ENCODE measurements at places on chromosomes 2 and 18. TPM values are rescaled to one million over a fixed set of nuclear protein-coding genes. Genes with fewer than 3 reads are reported as not detected.

Gene ZAP70
- total RNA-seq, result not detected

Gene POTEI
- not detected for total RNA-seq

DNA sequence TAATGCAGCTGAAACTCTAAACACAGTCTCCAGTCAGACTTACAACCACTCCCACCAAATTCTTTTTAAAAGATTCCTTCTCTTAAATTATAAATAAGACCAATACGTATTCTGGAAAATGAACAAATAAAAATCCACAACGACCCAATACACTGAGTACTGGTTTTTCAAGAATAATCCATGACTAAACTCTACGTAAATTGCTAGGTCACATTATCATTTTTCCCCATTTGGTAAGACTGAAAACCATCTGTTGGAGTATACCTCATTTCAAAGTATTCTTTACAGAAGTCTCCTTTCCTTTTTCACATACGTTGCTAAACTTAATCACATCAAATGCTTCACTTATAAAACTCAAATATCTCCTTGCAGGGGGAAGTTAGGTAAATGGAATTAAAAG lies 6.0 kb downstream of the ZNF516 start:
- DNase-seq, result no peak

GRCh38 chr2:36329251-36329650 lies 26.3 kb upstream of the CRIM1 start:
- DNase-seq, result peak; percentile 58

DNA sequence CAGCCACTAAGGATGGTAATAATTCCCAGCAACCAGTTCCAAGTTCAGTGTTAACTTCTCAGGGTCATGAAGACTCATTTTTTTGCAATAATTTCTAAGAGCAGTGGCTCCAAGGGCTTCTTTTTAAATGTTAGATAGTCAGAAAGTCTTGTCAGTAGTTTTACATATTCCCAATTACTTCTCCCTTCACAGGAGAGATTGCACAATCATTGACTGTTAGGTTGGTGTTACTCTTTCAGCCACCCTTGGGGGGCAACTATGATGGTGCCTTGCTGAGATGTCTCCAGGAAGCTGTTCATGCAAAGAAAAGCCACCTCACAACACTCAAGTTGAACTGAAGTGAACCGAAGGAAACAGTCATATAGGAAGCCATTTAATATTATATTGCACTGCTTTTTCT lies 127.9 kb upstream of the DOCK10 start:
- no peak for DNase-seq

- no peak for DNase-seq
These were observed 100.3 kb downstream of the KLHL29 start for GRCh38 chr2:23485261-23485660.

Gene SERPINB11
- total RNA-seq, result not detected

DNA sequence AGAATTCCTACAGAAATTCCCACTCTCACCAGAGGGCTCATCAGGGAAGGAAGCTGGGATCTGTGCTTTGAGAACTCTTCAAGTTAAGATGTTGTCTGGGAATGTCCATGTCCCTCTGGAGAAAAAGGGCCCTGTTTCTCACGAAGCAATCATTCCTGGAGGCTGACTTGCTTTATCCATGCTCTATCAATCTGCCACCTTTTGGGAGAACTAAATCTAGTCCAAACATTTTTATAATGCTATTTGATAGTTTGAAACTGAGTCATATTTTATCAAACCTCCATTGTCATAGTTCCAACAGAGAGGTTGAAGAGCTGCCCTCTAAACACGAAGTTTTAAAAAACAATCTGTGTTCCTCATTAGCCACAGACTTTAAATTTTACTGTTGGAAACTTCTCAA lies 219.2 kb downstream of the MTX2 start:
- peak; percentile 50 for DNase-seq

- no peak for DNase-seq
These were observed 208.8 kb downstream of the CDH2 start for GRCh38 chr18:27967913-27968824.

GRCh38 chr2:37631292-37631691 lies 40.1 kb downstream of the CDC42EP3 start:
- DNase-seq, result no peak

Gene INPP4A
- 14.3 TPM for total RNA-seq

DNA sequence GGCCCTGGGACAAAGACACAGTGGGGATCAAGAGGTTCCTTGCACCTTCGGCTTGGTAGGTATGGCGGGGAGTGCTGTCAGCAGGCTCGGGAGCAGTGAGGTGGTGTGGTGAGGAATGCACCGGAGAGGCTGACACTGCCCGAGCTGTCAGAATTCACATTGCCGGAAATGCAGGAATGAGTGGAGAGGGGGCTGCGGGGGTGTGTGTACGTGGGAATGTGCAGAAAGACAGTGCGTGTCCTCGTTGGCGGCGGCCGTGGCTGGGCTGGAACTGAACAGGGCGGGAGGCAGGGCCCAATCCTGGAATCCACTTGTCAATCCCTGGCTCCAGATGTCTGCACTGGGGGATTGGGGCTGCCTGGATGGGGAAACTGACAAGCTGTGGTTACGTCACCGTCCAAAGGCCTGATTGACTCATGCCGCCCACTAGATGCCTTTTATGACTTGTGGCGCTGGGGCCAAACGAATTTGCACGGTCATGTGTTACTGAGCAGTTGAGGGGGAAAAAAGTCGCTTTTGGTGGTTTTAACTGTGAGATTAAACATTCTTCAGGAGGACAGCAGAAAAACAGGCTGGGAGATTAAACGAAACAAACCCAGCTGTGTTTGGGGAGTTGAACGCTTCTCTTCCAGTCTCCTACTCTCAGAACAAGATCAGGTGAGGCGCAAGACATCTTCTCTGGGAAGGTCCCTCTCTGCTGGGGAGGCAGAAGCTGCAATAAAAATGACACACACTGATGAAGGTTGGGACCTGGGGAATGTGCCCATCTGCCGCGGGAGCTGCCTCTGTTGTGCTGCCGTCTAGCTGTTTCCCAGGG lies 189.4 kb upstream of the GLI2 start:
- peak; percentile 66 for DNase-seq

GRCh38 chr2:121355488-121355887 lies 70.5 kb upstream of the TFCP2L1 start:
- no peak for DNase-seq

GRCh38 chr18:68234676-68235075 lies 480.2 kb downstream of the TMX3 start:
- peak; percentile 54 for DNase-seq

DNA sequence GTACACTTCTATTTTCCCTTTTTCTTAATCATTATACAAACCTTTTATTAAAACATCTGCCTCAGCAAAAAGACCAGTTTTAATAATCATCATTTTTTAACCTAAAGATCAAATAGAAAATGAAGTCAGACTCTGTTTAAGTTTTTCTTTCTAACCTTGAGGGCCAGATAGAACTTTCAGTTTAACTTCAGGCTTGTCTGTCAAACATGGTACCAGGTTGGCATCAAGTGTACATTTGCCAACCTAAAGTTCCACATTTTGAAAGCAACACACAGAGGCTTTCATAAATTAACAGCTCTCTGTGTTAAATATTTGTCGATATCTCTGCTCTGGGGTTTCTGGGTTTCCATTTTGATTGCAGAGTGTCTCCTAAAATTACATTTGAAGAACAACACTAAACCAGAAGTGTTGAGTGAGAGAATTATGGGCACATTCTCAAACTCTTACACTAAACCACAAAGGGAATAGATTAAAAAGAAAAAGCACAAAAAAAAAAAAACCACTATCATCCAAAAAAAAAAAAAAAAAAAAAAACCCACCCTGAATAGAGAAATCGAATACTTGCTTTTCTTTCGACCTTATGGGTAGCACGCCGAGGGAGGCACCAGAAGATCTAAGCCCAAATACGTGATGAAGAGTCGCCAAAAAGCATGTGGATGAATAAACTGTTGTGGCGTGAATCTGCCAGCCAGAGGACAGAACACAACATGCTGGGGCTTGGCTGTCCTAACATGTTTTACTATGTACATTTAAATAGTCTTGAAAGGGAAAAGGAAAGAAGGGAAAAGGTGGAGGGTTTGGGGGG lies 166.2 kb downstream of the TCF4 start:
- peak; percentile 79 for DNase-seq

GRCh38 chr18:3526421-3527354 lies 76.7 kb downstream of the TGIF1 start:
- peak; percentile 33 for DNase-seq

DNA sequence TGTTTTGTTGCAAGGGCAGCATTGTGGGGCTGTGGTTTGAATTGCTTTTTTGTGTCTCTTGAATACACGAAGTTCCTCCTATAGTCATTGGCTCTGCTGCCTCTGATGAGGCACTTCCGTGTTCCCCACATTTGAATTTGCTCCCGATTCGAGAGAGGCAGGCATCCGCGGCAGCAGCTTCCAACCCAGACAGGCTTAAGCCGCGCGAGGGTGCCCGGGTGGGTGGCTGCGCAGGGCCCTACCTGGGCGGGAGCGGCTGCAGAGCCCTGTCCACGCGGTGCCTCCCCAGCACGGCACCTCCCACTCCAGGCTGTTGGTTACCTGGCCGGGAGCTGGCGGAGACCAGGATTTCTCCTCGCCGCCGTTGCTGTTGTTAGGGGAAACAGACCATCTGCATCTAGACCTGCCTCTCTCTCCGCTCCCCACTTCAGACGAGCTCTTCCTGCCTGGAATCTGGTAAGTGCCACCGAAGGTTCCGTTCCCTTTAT lies 151.3 kb downstream of the NEDD4L start:
- DNase-seq, result no peak
